ENCODE measurements at places on chromosomes 2 and 18. TPM values are rescaled to one million over a fixed set of nuclear protein-coding genes. Genes with fewer than 3 reads are reported as not detected.

DNA sequence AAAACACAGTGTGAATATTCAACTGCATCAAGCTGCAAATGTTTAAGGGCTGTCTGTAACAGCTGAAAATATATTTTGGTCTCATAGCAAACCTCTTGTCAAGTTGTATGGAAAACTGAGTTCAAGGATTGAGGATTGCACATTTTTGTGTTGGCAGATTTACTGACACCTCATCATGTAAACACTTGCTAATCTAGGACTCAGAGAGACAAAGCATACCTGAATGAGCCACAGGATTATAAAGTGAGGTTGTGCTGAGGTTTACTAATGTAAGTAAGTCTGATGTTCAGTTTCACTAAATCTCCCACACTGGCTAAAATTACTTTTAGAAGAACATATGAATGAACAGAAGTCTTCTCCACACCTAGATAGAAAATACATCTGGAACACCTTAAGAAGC, 1993.1 kb upstream of the CELF4 start:
- no peak overlapping the region for H3K27ac ChIP-seq
- no peaks in the 10 kb centered on the region for H3K36me3 ChIP-seq
- no peaks in the 10 kb centered on the region for H3K4me1 ChIP-seq
- DNase-seq = no peak
- no peaks in the 10 kb centered on the region for H3K27me3 ChIP-seq
- no peak overlapping the region for H3K4me3 ChIP-seq

GRCh38 chr18:68940754-68941153, 142.9 kb downstream of the CCDC102B start:
- H3K4me3 ChIP-seq = no peak overlapping the region
- H3K4me1 ChIP-seq = peaks cover 49% of the 10 kb centered on the region
- H3K27me3 ChIP-seq = no peaks in the 10 kb centered on the region

- no peak overlapping the region for H3K27ac ChIP-seq
- H3K4me1 ChIP-seq = peaks cover 4% of the 10 kb centered on the region
- no peak for DNase-seq
- H3K4me3 ChIP-seq = no peak overlapping the region
Measured at GRCh38 chr18:55069497-55069896, 110.2 kb upstream of the CCDC68 start.

DNA sequence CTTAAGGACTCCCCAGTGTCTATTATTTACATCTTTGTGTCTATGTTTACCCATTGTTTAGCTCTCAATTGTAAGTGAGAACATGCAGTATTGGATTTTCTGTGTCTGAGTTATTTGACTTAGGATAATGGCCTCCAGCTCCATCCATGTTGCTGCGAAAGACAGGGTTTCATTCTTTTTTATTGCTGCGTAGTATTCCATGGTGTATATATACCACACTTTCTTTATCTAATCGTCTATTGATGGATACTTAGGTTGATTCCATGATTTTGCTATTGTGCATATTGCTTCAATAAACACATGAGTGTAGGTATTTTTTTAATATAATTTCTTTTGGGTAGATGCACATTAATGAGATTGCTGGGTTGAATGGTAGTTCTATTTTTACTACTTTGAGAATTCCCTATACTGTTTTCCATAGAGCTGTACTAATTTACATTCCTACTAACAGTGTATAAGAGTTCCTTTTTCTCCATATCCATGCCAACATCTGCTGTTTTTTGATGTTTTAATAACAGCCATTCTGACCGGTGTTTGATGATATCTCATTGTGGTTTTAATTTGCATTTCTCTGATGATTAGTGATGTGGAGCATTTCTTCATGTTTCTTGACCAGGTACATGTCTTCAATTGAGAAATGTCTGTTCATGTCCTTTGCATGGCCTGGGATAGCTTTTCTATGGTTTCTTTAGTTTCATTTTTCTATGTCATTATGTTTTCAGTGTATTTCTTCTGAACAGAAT, 21.8 kb downstream of the MTCL1 start:
- no peak overlapping the region for H3K4me3 ChIP-seq
- peaks cover 29% of the 10 kb centered on the region for H3K4me1 ChIP-seq
- H3K36me3 ChIP-seq = peaks cover 44% of the 10 kb centered on the region
- H3K27me3 ChIP-seq = no peaks in the 10 kb centered on the region

- no peaks in the 10 kb centered on the region for H3K36me3 ChIP-seq
- H3K4me3 ChIP-seq = no peak overlapping the region
- DNase-seq = no peak
- H3K27ac ChIP-seq = no peak overlapping the region
- H3K4me1 ChIP-seq = no peaks in the 10 kb centered on the region
- peaks cover 15% of the 10 kb centered on the region for H3K27me3 ChIP-seq
Measured at GRCh38 chr2:127681976-127682857, 6.9 kb upstream of the LIMS2 start.

DNA sequence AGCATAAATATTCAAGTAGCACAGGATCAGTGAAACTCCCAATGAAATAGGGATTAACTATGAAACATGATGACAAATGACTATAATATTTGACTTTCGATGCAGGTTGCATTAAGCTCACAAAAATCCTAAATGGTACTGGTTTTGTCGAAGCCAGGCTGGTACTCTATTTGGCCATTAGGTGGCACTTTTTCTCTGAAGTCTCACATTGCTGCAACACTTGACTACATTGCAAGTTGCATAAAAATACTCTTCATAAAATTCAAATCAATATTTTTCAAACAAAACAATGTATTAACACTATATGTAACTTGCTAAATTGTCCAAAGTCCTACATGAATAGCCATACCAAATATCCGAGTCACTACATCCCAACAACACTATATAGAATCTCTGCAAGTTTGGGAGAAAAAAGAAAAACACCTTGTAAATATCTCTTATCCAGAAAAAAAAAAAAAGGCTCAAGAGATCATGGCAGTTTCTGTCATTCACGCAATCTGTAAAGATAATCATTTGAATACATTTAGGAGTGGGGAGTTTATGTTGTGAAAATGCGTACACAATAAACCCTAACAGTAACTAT, 9.5 kb downstream of the RTTN start:
- peak; percentile 10 for DNase-seq
- no peak overlapping the region for H3K27ac ChIP-seq
- no peaks in the 10 kb centered on the region for H3K27me3 ChIP-seq
- no peaks in the 10 kb centered on the region for H3K4me1 ChIP-seq

LYPD6 gene
- 4.8 TPM for total RNA-seq

DNA sequence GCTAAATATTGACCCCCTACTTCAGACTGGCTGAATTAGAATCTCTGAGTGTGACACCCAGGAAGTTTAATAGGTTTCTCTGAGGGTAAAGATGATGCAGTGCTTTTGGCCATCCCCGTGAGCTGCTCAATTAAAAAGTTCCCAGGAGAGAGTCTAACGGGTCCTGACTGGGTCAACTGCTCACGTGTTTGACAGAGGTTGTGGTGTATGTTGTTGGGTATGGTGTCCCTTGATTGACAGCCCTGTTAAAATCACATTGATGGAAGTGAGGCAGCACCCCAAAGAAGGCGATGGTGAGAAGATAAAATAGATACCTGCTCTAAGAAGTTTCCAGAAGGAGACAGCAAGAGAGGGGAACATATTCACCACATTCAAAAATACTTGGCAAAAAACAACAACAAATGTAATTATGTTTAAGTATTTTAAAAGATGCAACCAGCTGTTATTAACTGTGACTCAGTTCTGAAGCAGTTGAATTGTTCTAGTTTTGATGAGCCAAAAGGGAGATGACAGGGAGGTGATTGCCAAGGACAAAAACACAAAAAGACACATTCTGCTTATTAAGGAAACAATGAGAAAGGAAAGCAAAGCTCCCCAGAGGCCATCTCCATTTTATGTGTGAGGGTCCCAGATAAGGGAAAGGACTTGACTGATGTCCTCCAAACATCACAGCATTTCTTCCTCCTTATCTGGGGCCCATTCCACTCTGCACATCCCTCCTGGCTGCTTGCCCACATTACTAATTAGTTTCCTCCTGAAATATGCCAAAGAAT, 11.5 kb upstream of the GMCL1 start:
- DNase-seq = no peak
- no peak overlapping the region for H3K4me3 ChIP-seq
- no peak overlapping the region for H3K27ac ChIP-seq
- H3K36me3 ChIP-seq = no peaks in the 10 kb centered on the region

AGXT gene
- 0.16 TPM for total RNA-seq

DNA sequence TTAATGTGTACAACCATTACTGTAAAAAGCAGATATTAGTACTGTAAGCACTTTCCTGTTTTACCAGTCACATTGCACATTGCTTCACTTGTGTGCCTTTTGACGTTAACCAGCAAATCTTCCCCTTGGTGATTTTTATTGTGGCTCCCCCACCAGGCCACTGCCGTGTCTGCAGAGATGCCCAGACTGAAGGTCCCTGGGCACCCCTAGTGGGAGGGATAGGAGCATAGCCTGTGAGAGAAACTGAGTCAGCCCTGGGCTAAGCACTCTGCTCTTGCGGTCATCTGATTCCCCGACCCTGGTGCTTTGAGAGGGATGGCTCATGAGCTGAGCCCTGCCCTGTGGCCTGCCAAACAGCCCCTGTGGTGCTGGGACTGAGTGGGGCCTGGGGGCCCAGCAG, 73.4 kb downstream of the INPP4A start:
- H3K27ac ChIP-seq = no peak overlapping the region
- no peaks in the 10 kb centered on the region for H3K27me3 ChIP-seq
- peaks cover 15% of the 10 kb centered on the region for H3K36me3 ChIP-seq
- DNase-seq = peak; percentile 30
- H3K4me3 ChIP-seq = no peak overlapping the region

DNA sequence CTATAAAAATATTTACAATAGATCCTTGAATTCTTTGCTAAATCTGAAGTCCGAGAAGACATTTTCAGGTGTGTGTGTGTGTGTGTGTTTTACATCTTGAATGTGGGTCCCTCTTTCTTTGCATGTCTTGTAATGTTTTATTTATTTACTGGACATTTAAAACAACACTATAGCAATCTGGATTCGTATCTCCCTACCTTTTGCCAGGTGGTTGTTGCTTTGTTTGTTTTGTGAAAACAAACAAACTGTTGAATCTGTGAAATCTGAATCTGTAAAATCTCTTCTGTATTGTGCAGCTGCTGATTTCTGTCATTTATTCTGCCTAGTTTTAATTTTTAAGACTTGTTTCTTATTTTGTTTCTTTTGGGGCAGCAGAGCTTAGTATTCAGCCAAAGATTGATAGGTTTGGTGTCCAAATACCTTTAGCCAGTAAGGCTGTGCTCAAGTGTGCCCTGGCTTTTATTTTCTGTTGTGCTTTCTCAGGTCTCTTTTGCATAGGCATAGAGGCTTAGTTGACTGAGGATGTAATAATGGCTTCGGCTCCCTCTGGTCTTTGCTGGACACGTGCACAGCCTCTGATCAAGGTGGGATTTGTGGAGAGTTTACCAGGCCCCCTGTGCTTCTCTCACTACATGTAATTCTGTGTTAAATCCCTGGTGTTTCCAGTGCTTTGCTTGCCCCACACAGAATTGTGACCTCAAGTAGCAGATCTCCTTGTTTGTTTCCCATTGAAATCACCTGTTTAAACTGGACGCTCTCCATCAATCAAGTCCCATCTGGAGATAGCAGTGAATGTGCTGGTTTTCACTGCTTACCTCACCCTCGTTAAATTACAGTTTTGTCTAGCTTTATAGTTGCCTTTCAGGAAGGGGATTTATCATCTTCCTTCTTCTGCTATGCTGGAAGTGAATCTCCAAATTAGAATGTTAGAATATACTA, 71.1 kb downstream of the BIRC6 start:
- no peaks in the 10 kb centered on the region for H3K27me3 ChIP-seq
- H3K4me1 ChIP-seq = peaks cover 14% of the 10 kb centered on the region
- peaks cover 7% of the 10 kb centered on the region for H3K36me3 ChIP-seq
- DNase-seq = no peak
- H3K27ac ChIP-seq = peak overlapping the region; percentile 41
- H3K4me3 ChIP-seq = no peak overlapping the region

DNA sequence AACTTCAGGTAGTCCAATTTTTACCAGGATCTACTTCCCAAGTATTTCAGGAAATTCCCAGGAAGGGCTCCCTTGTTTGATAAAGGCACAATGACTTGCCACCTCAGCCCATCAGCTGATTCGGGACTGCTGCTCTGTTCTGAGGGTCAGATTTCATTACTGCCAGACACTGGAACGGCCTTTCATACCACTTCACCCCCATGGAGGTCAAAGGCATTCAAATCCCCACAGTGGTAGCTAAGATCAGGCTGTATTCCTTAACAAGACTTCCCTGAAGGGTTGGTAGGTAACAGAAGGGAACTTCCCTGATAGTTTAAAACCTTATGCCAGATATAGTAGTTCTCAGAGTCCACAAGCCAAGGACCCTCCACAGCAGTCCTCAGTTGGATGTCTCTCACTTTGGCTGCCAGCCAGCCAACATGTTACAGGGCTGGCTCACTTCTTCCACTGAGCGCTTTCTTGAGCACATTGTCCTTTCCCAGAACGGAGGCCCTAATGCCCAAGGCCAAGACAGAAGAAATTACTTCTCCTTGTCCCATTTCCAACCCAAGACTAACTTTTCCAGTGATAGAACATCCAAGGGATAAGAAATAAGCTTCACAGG, 40.0 kb upstream of the GLS start:
- H3K4me3 ChIP-seq = no peak overlapping the region
- H3K27me3 ChIP-seq = no peaks in the 10 kb centered on the region
- DNase-seq = no peak
- no peaks in the 10 kb centered on the region for H3K36me3 ChIP-seq

FAM117B gene
- 23.2 TPM for total RNA-seq

CTAGE1 gene
- not detected for total RNA-seq

DNA sequence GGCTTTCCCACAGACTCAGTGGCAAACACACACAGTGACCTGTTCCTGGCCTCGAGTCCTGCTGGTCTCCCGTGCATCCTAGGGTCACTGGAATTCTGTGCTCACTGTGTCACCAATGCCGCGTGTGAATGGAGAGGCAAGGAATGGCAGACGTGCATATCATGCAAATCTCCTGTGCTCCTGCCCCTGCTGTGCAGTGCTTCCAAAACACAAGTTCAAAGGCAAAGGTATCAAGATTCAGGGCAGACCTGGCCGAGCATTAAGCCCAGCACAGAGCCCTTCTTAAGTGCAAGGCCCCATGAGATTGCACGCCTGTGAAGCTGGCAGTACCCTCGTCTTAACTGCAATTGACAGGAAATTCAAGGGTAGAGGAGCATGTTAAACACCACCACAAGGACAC, 129.1 kb downstream of the NDUFA10 start:
- H3K27me3 ChIP-seq = peaks cover 8% of the 10 kb centered on the region
- H3K27ac ChIP-seq = no peak overlapping the region
- peak; percentile 33 for DNase-seq
- peaks cover 13% of the 10 kb centered on the region for H3K4me1 ChIP-seq
- no peak overlapping the region for H3K4me3 ChIP-seq

BARD1 gene
- total RNA-seq = 34.4 TPM

FEZ2 gene
- total RNA-seq = 23.6 TPM

DNA sequence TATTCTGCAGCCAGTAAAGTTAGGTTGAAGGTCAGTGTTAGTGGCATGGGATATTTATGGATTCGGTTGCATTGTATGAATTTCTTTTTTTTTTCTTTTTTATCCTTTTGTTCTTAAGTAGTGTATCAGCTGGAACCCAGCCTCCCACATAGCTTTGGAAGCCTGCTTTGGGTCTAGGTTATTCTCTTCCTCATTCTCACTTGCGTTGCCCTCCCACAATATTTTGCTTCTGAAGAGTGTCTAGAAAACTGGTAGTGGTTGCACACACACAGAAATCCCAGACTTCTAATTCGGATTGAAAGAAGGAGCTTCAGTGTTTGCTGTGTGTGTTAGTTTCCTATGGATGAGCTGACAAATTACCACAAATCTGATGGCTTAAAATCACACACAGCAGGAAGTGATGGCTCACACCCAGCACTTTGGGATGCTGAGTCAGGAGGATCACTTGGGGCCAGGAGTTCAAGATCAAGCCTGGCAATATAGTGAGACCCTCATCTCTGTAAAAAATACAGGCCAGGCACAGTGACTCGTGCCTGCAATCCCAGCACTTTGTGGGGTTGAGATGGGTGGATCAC, 104.8 kb downstream of the ARL4C start:
- H3K4me3 ChIP-seq = no peak overlapping the region
- DNase-seq = no peak
- no peaks in the 10 kb centered on the region for H3K4me1 ChIP-seq
- H3K27me3 ChIP-seq = peaks cover under 1% of the 10 kb centered on the region
- H3K36me3 ChIP-seq = no peaks in the 10 kb centered on the region
